ENCODE measurements at places on chromosomes 4 and X.

- no peak for DNase-seq
These were observed 59.6 kb downstream of the SEC24D start for GRCh38 chr4:118776157-118776954.

GRCh38 chr4:108213308-108213707, 44.6 kb upstream of the LEF1 start:
- no peak for DNase-seq

DNA sequence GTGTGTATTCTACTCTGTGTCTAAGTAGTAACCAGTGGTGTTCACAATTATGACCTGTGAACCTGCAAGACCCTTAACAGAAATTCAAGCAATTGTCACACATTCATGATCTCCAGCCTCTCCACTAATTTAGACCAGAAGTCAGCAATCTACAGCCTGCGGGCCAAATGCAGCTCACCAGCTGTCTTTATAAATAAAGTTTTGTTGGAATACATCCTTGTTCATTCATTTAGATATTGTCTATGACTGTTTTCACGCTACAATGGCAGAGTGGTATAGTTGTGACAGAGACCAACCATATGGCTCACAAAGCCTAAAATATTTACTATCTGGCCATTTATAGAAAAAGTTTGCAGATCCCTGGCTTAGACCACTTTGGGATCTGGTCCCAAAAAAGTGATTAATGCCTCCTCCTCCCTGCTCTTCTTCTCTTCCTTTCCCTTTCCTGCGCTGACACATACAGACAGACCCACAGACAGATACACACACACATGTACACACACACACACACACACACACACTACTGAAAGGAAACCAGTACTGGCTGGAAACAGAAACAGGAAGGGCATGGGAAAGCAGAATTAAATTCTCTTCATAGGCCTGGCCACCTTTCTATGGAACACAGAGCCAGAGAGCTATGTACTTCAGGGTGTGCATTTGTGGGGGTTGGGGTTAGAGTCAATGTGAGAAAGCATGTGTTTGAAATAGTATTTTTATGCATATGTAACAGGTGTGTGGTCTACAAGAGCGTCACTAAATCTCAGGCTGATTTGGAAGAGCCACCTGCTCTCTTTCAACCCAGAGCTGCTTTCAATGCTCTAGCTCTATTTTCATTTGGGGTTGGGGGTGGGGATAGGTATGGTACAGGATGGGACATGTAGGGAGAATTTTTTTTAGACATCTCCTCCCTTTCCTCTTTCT, 49.7 kb upstream of the TMEM164 start:
- DNase-seq = peak; percentile 5

- peak; percentile 7 for DNase-seq
These were observed 4.2 kb downstream of the MID1 start for GRCh38 chrX:10615931-10616774.

GRCh38 chrX:116272322-116272721, 101.8 kb downstream of the AGTR2 start:
- DNase-seq = no peak

GRCh38 chr4:119980456-119980855, 86.2 kb downstream of the MAD2L1 start:
- no peak for DNase-seq

- DNase-seq = no peak
These were observed 788.6 kb downstream of the GLUD2 start for GRCh38 chrX:121836000-121836399.

GRCh38 chr4:40923316-40924095, 173.8 kb downstream of the NSUN7 start:
- DNase-seq = no peak

DNA sequence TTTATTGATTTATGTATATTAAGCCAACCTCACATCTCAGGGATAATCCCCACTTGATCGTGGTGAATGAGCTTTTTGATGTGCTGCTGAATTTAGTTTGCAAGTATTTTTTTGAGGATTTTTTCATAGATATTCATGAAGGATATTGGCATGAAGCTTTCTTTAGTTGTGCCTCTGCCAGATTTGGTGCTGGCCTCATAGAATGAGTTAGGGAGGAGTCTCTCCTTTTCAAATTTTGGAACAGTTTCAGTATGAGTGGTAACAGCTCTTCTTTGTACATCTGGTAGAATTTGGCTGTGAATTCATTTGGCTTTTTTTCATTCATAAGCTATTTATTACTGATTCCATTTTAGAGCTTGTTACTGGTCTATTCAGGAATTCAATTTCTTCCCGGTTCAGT, 197.2 kb upstream of the NDST4 start:
- no peak for DNase-seq

GRCh38 chrX:152819732-152820131, 10.8 kb downstream of the CETN2 start:
- no peak for DNase-seq
